ENCODE measurements at places on chromosomes 3 and 15.

GRCh38 chr3:187002915-187003314 is 72.6 kb downstream of the ST6GAL1 start:
- DNase-seq, result no peak

GRCh38 chr3:170632780-170633179 is 46.9 kb upstream of the SLC7A14 start:
- no peak for DNase-seq

GRCh38 chr3:148646126-148646665 is 51.5 kb upstream of the AGTR1 start:
- DNase-seq, result no peak

DNA sequence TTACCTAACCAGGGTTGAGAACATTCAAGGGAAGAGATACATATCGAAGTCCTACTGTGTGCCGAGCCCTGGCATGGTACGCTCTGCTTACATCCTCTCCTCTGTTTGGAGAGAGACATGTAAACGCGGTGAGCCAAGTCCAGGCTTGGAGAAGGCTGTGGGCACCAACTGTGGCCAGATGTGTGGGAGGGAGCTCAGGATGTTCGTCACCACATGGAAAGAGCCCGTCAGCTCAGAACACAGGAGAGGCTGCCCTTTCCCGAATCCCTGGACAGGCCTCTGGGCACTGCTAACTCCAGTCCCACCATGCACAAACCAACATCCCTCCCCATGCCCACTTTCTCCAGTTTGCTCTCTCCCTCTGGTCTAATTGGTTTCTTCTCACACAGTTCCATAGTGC is 43.0 kb downstream of the MESD start:
- DNase-seq, result no peak

- no peak for DNase-seq
These were observed 435.6 kb downstream of the MECOM start for GRCh38 chr3:169227911-169228310.

DNA sequence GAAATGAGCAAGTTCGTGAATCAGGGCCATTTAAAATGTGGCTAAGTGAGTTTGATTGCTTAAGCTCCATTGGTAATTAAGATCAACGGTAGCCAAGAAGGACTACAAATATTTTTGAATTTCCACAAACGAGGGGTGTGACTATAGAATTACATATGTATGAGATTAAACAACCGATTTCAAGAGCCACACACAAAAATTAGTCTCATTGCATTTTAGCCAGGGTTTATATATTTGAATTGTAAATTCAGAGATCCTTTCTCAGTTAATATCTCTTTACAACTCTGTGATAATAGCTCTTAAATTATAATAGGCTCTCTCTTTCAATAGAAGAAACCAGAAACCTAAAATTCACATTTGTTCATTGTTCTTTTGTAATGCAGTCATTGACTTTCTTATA is 325.6 kb upstream of the ICE2 start:
- no peak for DNase-seq

GRCh38 chr3:188090620-188091309 is 63.2 kb upstream of the LPP start:
- peak; percentile 34 for DNase-seq

GRCh38 chr3:179672918-179673317 is 20.1 kb downstream of the USP13 start:
- DNase-seq, result no peak

DNA sequence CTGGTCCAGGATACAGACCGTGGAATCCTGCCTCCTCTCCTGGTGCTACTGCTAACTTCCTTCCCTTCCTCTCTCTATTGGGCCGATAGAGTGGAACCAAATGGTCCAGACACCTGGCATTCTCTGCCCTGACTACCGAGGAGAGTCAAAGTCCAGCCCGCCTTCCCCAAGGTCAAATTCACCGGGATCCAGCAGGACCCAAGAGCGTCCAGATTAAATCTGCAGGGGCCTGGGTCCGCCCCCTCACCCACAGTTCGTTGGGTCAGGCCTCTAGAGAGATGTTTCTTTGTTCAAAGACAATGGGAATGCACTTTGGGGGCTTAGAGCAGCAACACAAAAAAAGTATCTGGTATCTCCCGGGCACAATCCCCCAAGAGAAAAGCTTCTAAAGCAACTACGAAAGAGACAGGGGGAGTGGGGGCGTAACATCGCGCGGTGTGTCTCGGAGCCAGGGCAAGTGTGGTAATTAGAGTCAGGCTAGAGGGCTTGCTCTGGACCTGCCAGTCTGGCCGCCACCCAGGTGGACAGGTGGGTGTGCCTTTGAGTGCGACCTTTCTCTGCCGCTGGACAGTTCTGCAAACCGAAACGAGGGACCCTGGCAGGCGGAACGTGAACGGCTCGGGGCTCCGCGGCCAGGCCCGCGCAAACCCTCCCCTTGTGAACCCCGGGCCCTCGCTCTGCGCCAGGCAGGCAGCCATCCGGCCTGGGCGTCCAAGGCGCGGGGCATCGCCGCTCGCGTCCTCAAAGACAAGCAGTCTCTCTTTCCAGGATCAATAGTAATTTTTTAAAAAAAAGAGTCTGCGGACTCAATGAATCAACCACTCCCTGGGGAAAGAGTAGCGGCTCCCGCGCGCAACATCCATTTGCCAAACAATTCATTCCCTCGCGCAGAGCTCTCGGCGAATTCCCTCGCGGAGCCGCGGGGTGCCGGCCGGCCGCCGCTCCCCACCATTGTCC is 806 bp downstream of the KLHL25 start:
- no peak for DNase-seq

GRCh38 chr3:157868196-157868595 is 238.0 kb downstream of the SHOX2 start:
- DNase-seq, result no peak

DNA sequence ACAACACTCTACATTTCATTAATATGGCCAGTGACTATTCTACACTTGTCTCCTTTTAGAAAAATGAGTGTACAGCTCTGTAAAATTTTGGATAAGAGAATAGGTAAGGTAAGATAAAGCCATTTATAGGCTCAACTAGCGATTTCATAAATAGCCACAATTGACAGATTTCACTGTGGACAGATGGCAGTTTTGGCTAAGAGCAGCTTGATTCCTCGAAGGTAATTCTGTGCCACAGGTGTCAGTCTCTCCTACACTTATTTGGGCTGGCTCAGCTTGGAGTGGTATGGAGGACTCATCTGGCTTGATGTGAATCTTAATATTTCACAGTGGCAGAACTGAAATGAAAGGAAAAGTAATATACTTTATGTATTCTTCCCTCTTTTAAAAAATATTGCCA is 536.7 kb upstream of the TBL1XR1 start:
- no peak for DNase-seq

DNA sequence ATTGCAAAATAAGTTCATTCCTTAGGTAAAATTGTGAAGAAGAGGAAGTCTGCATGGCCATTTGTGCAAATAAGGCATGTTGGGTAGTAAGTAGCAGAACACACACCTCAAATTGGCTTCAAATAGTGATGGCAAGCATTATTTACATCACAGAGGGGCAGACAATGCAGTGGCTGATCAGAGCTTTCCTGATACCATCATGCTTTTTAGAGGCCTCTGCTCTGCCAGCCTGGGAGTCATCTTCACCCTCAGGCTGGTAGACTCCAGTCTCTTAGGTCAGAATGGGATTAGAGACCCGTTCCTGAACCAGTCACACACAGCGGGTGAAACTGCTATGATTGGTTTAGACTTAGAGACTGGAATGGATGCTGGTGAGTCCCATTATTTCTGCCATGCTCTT is 396.0 kb upstream of the MCTP2 start:
- DNase-seq, result no peak

GRCh38 chr3:185753354-185753753 is 71.5 kb downstream of the IGF2BP2 start:
- DNase-seq, result no peak

DNA sequence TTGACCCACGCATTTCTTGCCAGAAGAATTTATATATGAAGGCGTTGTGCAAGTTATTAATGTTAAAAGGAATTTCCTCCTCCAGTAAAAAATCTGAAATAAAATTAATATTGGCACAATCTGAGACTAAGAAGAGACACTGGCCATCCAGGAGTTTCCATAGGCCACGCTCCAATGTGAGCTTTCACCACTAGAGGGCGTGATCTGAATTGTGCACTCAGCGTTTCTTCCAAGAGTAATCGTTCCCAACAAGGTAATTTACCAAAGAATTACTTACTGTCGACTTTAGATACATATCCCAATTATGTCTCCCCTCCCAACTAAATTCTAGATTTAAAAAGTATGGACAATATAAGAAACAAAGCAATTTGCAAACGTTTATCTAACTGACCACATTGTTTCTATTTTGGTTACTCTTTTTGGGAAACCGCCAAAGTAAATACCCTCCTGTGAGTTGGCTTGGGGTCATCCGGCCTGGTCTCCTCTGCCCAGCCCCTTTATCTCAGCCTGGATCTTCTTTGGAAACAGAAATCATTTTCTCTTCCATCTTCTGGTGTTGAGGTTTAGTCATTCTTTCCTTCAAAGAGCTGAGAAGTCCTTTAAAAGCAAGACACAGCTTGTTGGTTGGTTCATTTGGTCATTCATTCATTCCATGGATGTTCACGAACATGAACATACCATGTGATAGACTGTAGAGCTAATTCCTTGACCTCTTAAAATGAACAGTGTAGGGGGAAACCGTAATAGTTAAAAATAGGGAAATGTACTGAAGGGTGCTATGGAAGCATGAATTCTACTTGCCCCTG is 26.2 kb downstream of the POLR2M start:
- DNase-seq, result peak; percentile 47

- no peak for DNase-seq
These were observed 806 bp downstream of the GOLM2 start for GRCh38 chr15:44289259-44289790.

DNA sequence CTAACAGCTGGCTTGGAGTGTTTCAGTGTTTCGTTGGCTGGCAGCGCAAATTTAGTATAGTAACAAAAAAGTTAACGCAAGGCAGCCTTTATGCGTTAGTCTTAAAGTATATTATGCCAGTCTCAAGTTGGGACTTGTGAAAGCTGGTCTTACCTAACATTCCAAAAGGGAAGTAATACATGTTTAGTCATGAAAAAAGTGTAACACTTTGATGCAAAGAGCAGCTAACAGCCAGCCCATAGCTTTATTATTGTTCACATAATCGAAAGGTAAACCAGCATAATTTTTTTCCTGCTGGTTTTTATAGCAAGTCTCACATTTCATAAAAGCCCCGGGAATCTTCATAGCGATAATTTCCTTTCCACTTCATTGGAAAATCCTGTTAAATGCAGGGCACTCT is 2.4 kb upstream of the GPR87 start:
- DNase-seq, result no peak

DNA sequence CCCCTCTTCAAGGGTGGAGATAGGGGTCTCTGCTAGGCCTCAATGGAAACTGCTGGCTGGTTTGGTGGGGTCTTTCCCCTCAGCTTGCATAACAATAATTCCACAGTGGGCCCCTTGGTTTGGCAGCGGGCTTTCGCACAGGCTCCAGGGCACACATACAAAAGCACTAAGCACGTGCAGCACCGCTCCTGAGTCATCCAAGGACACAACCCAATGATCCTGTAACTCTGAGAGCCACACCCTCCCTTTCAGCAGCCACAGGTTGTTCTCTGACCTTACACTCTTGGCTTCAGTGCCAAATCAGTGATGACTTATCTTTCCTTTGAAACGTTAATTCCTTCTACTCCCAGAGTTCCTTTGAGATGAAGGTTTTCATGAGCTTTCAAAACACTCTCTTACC is 41.7 kb downstream of the DAPK2 start:
- no peak for DNase-seq

DNA sequence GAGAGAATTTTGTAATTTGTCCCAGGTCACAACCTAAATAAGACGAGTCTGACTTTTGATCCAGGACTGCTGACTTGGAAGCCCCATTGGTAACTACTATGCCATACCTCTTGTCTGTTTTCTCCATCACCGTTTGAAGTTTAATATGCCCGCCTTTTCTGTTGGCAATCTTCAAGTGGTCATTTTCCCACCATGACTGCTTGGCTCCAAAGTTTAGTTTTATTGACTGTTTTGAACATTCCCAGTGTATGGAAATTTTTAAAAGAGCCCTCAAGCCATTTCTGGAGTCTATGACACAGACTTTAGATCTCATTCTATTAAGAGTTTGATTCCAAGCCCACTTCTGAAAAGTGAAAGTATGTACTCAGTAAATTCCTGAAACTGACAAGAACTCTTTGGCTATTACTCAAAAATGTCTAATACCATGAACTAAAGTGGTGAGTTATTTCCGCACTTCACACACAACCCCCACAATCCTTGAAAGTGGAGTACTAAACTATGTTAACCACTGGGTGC is 136.7 kb upstream of the ADAMTS9 start:
- no peak for DNase-seq

DNA sequence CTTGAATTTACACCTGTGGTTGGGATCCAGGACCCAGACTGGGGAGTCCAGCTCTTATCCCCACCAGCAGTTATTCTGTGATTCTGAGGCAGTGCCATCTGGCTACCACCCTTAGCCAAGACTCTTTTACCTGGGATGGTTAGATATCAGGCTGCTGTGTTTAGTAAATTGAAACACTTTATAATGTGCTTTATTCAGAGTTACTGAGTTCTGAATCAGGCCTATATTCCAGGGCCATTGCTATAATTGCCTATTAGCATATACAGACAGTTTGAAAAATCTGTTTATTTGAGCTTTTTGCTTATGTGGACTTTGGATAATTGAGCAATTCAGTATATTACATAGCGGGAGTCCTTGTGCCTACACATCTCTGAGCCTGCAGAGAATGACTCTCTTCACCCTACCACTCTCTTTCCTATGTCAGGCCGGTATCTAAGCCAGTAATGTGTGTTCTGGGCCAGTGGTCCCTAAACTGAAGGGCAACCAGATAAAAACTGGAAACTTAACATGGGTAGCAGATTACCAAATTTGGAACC is 45.4 kb upstream of the TRAK1 start:
- no peak for DNase-seq

DNA sequence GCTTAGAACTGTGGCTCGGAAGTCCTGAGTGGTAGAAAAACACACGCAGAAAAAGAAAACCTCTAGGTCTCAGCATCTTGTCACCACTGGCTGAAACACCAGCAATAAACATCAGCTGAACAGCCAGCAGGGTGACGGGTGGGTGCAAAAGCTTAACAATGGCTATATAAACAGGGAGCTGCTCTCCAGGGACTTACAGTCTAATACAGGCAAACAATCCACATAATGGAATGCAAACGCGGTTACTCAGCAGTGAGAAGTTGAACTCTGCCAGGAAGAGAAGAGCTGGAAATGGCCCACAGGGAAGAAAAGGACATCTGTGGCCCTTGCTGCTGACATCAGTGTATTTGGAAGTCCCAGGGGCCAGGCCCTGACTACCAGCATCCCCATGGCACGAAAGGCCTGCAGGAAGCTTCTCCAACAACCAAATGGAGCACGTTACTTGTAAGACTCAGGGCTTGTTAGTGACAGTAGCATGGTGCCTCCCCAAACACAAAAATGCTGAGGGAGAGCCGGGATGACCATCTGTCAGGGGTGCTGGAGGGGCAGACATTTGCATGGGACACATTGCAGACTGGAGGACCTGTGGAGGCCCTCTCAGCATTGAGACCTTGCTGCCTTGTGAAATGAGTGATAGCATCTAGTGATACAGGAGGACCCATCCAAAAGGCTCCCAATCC is 3.0 kb downstream of the HEG1 start:
- no peak for DNase-seq

- DNase-seq, result no peak
These were observed 322.5 kb downstream of the MAGI1 start for GRCh38 chr3:65716071-65716751.
